ENCODE measurements at places on chromosomes 7 and 10.

DNA sequence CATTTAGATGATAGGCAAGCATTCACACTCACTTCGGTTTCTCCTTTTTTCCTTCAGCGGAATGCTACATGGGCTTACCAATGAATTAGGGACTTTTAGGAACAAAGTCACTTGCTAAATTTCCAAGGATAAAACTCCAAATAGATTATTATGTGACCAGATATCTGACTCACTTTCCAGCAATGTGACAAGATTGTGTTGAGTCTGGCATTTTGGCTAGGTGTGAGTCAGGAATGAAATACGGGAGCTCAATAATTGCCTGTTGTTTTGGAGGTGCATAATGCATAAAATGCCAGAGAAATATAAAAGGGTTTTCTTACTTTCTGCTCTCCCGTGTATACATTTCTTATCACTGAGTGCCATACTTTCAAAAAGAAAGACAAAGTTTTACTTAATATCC, 721.1 kb downstream of the KCNMA1 start:
- no peak for DNase-seq

DNA sequence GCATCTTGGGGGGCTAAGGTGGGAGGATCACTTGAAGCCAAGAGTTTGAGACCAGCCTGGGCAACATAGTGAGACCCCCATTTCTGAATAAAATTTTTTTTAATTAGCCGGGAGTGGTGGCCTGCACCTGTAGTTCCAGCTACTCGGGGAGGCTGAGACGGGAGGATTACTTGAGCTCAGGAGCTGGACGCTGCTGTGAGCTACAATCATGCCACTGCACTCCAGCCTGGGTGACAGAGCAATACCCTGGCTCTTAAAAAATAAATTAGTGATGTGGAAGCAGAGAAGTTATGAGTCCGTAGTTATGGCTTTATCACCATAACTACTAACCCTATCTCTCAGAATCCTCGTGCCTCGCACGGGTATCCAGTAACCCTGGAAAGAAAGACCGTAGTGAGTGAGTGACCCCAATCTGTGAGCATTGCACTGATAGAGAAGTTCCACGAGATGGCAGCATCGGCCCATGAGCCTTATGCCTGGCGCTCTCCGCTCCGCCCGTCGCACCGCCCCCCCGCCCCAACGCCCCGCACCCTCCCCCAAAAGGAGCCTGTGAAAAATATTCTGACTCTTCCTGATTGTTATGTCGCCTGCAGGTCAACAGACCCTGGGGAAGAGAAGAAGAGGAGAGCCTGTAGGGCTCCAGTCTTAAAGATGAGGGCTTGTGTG, 4.9 kb upstream of the SLC29A3 start:
- peak; percentile 66 for DNase-seq

- DNase-seq = no peak
Measured at GRCh38 chr10:84900141-84900540, 571.8 kb downstream of the CCSER2 start.

- no peak for DNase-seq
Measured at GRCh38 chr10:108582387-108582786, 1340.9 kb downstream of the XPNPEP1 start.

DNA sequence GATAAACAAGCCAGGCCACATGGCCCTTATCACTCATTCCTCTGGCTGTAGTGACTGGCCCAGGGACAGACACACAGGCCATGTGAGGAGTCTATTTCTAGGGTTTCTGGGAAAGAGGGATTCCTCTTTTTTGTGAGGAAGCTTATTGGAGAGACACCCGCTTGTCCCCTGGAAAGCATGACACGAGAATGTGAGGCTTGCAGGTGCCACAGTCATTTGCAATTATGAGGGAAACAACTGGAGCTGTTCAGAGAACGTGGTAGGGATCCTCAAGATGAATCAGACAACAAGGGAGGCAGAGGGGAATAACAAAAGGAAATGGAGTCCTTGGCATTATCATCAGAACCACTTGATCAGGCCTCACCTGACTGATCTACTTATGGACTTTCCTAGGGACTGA, 64.5 kb downstream of the ADCYAP1R1 start:
- DNase-seq = no peak

DNA sequence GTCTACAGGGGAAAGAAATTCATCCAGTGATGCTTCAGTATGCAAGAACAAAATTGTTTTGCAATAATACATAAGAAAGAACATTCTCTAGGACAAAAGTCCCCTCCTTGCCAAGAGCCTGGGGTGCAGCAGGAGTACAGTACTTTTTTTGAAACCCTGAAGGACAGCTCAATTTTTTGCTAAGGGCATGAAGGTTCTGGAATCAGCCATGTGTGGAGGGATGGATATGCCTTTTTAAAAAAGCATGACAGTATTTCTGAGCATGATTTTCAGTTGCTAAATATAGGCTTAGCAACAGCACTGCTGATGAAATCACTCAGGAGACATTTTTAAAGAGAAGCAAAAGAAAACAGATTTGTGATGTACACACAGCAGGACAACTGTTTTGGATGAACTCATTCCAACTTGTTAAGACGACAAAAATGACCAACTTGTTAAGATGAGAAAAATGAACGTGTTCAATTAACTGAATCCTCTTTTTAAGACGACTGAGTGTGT, 39.3 kb downstream of the HBP1 start:
- DNase-seq = no peak

- DNase-seq = no peak
Measured at GRCh38 chr10:42691361-42692120, 53.2 kb upstream of the ZNF33B start.

DNA sequence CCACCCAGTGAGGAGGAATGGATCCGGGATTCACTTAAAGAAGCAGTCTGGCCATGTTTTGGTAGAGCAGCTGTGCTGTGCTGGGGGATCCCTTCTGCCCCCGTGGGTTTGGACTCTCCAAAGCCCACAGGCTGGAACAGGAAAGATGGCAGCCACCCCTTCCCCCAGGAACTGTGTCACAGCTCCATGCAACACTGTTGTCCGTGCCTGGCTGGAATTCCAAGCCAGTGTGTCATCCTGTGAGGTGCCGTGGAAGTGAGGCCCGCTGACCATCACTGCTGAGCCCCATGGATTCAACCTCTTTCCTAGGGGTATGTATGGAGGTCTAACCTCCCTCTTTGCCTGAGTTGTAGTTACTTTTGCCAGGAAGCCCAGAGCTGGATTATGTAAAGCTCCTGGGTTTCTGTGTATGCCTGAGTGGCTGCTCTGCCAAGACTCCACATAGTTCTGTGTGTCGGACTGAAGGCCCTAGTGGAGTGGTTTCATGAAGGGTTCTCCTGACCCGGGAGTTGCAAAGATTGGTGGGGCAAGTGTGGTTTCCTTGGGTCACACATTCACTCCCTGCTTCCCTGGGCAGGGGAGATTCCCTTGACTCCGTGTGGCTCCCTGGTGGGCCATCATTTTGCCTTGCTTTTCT, 35.1 kb upstream of the PCGF5 start:
- DNase-seq = no peak

- DNase-seq = no peak
Measured at GRCh38 chr10:113566888-113567287, 14.0 kb downstream of the HABP2 start.

GRCh38 chr10:12473491-12473890, 124.1 kb downstream of the CAMK1D start:
- no peak for DNase-seq

DNA sequence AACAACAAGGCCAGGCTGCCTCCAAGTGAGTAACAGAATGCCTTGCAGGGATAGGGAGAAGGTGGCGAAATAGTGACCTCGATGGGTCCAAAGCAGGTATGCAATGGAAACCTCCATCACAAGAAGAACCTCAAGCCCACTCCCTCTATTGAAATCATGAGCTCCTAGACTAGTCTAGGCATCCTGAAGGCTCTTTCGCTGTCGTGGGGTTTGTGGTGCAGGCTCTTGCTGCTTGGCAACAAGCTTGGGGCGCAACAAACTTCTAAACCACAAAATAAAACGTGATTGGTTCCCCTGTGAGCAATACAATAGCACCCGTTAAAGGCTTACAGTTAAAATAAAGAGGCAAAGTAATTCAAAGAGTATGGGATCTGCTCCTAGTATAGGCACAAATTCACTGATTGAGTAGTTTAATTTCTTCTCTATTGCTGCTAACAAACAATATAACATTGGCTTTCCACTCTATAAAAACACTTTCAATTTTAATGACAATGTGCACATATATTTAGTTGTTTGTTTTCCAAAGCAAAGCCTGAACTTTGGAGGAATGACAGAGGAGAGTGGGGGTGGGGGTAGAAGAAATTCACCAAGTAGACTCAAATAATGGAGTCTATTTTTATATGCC, 64.1 kb downstream of the C10orf67 start:
- no peak for DNase-seq

GRCh38 chr10:93701866-93702209, 554 bp downstream of the FRA10AC1 start:
- peak; percentile 72 for DNase-seq

- no peak for DNase-seq
Measured at GRCh38 chr7:46099076-46099475, 178.0 kb upstream of the IGFBP3 start.

DNA sequence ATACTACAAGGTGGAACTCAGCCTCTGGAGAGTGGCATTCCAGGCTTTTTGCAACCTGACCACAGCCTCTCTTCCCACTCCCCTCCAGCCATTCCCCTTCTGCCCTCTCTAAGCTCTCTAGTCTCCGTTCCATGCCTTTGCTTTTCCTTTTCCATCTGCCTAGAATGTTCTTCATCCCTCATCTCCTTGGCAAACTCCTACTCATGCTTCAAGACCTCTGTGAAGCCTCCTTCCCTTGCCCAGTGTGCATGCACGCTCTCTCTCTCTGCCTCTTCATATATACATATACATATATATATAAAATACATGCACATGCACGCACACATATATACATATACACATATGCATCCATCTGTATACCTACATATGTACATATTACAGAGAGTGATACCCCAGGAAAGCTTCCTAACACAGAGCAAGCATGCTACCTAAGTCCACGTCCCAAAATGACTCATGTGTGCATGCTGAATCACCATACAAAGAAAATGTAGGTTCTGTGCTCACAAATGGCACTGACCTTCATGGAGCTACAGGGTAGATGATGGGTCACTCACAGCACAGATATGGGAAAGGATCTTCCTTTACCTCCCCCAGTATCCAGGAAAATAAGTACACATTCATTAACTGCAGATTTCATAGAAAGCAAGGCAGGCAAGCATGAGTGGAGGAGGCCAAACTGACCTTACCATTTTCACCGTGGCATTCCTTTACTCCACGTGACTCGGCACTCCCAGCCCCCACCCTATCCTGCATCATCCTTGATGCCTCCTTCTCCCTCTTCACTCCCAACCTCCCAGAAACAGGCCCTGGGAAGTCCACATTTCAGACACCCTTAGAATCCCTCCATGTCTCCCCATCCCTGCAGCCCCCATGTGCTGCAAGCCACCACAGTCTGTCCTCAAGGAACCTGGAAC, 238.4 kb upstream of the ZMIZ1 start:
- DNase-seq = no peak

GRCh38 chr7:101995121-101995520, 177.7 kb downstream of the CUX1 start:
- DNase-seq = no peak

GRCh38 chr10:12568391-12569009, 219.2 kb downstream of the CAMK1D start:
- no peak for DNase-seq

GRCh38 chr7:21550821-21551531, 8.1 kb downstream of the DNAH11 start:
- peak; percentile 9 for DNase-seq

GRCh38 chr10:133225707-133226191, 4.3 kb upstream of the UTF1 start:
- no peak for DNase-seq

DNA sequence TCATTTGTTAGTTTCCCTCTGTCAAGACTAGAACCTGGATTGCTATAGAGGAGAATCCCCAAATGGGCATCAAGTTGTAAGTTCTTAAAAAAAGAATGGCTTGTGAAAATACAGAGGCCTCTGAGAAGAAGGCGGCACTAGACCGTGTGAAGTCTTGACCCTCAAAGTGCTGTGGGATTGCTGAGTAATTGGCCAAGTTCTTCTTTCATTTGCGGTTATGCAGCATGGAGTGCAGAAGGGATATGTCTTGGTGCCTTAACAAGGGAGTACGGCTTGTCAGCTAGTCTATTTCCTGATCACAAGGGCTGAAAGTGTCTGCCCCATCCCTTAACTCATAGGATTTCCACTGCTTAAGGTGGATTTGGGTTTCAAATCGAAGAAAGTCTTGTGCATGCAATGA, 81.2 kb downstream of the MKX start:
- no peak for DNase-seq

- no peak for DNase-seq
Measured at GRCh38 chr7:73822319-73823173, 8.2 kb upstream of the CLDN4 start.

DNA sequence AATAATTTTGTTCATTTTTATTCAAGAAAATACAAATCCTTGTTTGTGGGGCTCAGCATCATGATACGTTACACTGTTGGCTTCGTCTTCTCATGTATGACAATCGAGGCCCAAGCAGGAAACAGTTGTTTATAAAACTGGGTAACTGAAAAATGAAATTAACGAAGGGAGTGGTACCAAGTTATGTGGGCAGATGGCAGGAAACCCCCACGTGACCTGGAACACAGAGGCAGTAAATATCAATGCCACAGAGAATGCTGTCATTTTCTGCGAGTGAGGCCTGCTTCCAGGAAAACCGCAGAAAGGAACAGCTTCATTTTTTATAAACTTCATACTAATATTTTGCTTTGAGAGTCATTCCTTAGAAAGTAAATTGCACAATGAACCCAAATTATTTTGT, 201.0 kb upstream of the ADARB2 start:
- DNase-seq = peak; percentile 66

- DNase-seq = no peak
Measured at GRCh38 chr7:81507221-81507620, 262.6 kb downstream of the HGF start.

DNA sequence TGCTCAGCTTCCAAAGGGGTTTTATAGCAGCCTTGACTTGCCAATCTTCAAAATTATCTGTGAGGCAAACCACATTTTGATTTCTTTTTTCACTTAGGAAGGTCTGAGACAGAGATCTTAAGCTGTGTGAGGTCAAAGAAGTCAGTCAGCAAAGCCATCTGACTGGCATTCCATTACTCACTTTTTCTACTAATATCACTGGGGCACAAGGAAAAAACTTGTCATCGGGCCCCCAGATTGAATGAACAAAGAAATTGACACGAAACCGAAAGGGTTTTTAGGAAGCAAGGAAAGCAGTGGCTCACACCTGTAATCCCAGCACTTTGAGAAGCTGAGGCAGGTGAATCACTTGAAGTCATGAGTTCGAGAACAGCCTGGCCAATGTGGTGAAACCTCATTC, 78.5 kb upstream of the FRMD4A start:
- DNase-seq = no peak

DNA sequence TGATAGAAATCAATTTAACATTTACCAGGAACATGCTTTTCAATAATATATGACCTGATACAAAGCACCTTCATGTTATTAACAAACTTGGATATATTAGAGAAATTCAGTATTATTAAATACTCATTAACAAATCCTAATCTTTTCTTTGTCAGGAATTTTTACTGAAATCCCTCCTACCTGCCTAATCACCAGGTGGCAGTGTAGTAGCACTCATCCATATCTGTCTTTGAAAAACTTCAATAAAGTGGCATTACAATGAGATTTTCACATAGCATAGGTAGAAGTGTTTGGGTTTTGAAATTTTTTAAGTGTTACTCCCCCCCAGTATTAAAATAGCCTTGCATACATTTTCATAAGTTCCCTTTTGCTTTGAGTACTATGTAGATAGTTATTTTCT, 1246.6 kb upstream of the LRRN3 start:
- peak; percentile 23 for DNase-seq

- peak; percentile 88 for DNase-seq
Measured at GRCh38 chr10:68327889-68328786, 3.7 kb upstream of the HNRNPH3 start.

All from NB4 (cell line).